ENCODE measurements at places on chromosomes 5 and 9.
A peak's percentile ranks its signal among the peaks of the same experiment; 100 is the strongest.

DNA sequence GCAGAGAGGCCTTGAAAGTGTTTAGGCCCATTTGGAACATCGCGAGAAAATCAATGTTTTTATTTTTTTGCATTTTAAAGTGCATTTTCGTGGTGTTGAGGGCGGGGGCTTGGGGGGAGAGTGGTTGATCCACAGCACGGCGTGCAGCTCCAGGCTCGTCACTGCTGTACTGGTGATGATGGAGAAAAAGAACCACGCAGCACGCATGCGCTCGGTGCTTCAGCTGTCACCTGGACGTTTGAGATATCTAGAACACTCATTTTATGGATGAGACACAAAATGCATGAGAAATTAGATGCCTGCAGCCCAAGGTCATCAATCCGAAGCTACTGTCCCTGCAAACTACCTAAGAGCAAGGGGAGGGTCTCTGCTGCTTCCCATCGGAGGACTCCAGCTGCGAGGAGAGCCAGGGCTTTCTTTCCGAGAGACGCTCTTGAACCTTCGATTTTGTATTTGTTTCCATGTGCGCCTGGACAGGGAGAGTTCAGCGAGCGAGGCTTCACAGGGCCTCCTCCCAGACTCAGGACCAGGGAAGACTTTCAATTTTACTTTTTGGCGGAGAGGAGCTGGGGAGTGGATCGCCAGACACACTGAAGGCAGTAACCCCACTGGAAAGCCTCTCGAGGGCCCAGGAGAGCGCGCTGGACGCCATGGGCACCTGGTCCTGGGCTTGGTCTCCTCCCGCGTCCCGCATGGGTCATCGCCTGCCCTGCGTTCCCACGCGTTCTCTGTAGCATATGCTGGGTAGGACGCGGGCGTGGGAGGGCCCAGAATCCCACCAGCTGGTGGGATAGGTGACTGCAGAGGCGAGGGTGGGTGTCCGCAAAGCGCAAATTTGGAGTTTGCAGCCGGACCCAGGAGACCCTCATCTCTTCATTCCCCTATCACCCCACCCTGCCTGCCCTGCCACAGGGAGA is 2.5 kb downstream of the DMRT2 start:
- peak; percentile 49 for DNase-seq

- DNase-seq = no peak
Observed at GRCh38 chr5:71972777-71973473, 134.3 kb upstream of the MAP1B start.

DNA sequence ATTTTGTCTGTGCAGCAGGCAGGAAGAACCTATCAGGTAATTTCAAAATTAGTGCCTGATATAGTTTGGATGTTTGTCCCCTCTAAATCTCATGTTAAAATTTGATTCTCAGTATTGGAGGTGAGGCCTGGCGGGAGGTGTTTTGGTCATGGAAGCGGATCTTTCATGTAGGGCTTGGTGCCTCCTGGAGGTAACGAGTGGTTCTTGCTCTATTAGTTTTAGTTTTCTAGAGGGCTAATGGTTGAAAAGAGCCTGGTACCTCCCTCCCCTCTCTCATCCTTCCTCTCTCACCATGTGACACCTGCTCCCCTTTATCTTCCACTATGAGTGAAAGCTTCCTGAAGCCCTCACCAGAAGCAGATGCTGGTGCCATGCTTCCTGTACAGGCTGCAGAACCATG is 106.3 kb downstream of the DRD1 start:
- no peak for DNase-seq

DNA sequence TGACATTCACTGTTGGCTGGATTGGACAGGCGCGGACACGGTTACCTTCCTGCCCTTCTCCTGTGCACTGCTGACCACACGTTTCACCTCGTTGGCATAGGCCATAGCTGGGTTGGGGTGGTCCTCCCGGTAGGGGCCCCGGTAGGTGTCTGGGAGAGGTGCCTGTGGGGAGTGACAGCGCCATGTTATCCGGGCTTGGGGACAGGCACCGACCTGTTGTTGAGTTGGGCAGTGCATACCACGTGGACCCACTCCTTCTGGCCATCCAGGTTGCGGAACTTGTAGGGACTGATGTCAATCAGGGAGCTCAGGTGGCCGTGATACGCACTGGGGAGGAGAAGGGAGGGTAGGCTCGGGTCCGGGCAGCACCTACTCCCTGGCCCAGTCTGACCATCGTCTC is 8.2 kb downstream of the PHYKPL start:
- DNase-seq = no peak

DNA sequence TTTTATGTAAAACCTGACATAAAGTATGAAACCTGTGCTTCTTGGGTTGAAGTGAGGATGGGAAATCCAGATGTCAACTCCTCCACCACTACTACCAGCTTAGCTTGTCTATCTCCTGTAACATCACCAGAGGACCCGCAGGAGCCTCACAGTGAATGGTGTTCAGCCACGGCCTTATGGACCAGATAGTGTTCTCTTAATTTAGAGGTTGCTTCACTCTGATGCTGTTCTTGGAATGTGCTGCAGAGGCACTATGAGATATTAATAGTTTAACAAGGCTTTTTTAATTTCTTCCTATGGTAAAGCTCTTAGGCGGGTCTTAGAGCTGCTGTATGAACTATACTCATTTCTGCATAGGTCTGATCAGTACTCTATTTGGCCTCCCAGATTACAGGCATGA is 27.9 kb downstream of the NFX1 start:
- DNase-seq = no peak

DNA sequence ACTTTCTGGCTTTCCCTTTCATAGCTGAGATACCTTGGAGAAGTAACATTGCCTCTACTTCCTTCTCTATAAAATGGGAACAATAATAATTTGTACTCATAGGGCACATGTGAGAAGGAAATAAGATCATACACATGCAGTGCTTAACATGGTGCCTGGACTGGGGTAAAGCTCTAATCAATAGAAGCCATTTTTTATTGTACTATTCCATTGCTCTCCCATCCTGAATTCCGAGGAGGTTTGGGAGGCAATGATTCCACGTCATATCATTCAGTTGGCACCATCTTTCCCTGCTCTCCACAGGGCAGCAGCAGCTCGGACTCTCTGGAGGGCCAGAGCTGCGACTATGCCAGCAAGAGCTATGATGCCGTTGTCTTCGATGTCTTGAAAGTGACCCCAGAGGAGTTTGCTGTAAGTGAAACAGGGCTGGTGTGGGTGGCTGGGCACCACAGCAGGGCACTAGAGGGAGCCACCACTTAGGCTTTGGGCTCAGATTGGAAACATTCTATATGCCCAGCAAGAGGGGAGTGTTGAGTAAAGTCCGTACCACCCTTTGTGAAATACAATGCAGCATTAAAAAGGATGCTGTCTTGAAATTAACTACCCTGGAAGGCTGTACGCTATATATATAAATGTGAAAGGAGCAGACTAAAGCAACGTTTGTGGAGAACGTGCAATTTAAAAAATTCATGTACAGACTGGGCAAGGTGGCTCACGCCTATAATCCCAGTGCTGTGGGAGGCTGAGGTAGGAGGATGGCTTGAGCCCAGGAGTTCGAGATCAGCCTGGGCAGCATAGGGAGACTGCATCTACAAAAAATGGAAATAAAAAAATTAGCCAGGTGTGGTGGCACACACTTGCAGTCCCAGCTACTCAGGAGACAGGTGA is 51.2 kb downstream of the RALGPS1 start:
- DNase-seq = peak; percentile 62

- no peak for DNase-seq
Observed at GRCh38 chr5:17326600-17327037, 109.2 kb downstream of the BASP1 start.

- DNase-seq = no peak
Observed at GRCh38 chr5:121624035-121624434, 227.6 kb upstream of the FTMT start.

DNA sequence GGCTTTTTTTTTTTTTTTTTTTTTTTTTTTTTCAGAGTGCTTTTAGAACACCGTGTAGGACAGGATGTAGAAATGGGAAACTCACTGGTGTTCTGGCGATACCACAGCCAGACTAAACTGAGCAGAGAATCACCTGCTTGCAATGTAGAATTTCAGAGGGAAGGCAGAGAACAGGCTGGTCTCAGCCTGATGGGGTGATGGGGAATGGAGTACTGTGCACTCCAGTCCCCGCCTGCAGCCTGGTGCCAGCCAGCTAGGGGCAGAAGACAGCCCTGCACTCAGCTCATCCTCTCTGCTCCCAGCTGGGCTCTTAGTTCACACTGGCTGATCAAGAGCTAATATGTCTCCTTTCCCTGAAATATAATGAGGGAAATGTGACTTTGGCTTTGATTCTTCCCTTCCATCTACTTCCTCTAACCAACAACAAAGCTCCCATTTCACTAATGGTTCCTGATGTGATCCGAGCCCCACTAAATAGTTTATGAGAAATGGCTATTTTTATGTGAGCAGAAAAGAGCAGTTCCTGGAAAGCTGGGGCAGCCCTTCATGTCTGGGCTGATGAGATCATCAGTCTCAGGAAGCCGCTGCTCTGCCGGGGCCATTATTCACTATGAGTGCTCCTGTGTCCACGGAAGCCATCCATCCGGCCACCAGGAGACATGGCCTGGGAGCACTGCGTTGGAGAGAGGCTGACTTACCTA is 209.7 kb downstream of the GADD45G start:
- DNase-seq = peak; percentile 59

DNA sequence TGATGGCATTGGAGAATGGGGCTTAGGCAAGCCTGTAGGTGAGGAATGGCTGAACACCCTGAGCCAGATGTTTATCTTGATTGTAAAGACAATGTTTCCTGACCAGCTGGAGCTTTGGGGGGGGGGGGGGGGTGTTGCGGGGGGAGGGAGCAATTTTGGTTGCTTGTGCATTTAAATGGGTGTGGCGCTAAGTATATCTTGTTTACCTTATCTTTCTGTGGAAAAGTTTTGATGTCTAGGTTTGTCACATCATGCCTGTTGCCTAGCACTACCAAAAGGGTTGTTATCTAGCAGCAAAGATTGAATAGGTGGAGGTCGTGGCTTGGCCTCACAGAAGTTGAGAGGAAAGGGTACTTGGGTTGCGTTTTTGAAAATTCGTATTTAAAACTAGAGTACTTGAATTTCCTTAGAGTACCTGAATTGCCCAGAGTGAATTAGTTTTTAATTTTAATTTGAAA is 1.3 kb downstream of the SMAD5 start:
- DNase-seq = no peak

GRCh38 chr9:24828687-24829086 is 283.0 kb upstream of the IZUMO3 start:
- DNase-seq = no peak

DNA sequence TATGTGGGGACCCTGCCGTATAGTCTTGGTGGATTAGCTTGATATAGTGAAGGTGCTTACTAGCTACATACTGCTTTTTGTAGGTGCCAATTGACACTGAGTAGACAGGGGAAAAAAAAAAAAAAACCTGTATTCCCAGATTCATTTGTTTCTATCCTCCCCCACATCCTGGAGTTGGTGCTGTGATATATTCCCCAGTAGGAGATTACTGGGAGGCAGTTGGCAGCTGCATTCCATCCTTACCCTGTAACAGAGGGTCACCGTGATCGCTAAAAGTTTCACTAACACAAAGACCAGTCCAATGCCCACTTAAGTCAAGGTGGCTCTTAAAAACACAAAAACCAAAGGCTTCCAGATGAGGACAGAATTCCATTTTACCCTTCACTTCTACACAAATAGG is 27.4 kb upstream of the TOMM5 start:
- no peak for DNase-seq

DNA sequence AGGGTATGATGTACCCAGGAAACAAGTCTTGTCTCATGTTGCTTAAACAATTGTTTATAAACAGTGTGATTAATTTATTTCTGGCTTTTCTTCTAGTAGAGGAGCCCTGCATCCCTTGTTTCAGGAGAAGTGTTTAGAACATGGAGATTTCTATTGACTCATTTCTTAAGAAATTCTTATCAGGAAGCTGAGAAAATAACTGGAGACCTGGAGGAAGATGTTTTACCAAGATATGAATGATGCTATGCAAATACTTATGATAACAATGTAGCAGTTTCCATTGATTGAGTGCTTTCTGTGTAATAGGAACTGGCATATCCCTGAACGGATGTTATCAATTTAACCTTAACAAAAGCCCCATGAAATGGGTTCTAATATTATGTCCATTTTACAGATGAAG is 108.6 kb downstream of the FBXO38 start:
- DNase-seq = no peak

DNA sequence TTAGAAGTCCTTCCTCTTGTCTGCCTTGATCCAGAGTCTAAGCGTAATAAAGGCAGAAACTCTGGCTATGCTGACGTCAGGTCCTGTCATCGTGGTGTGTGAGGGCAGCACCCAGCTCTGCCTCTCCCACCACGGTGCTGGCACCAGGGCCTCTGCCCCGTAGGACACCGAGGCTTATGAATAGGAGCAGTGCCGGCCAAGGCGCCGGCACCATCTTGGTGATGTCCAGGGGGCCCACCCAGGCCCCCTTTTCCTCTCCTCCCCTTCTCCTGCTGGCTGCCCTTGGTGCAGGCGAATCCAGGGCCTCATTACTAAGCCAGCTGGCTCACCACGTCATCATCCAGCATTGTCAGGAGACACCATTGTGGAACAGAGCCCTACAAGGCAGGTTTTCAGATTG is 252.3 kb downstream of the FANCC start:
- DNase-seq = no peak

Measured in glutamatergic neuron (in vitro differentiated cells).